H1 (cell line): ENCODE measurements at places on chromosomes 2 and 18.

- DNase-seq = no peak
Measured at GRCh38 chr2:96601382-96602292, 36.5 kb downstream of the KANSL3 start.

- DNase-seq = no peak
Measured at GRCh38 chr2:72173640-72174321, 26.1 kb upstream of the CYP26B1 start.

GRCh38 chr2:36134281-36134680 lies 221.3 kb upstream of the CRIM1 start:
- no peak for DNase-seq

DNA sequence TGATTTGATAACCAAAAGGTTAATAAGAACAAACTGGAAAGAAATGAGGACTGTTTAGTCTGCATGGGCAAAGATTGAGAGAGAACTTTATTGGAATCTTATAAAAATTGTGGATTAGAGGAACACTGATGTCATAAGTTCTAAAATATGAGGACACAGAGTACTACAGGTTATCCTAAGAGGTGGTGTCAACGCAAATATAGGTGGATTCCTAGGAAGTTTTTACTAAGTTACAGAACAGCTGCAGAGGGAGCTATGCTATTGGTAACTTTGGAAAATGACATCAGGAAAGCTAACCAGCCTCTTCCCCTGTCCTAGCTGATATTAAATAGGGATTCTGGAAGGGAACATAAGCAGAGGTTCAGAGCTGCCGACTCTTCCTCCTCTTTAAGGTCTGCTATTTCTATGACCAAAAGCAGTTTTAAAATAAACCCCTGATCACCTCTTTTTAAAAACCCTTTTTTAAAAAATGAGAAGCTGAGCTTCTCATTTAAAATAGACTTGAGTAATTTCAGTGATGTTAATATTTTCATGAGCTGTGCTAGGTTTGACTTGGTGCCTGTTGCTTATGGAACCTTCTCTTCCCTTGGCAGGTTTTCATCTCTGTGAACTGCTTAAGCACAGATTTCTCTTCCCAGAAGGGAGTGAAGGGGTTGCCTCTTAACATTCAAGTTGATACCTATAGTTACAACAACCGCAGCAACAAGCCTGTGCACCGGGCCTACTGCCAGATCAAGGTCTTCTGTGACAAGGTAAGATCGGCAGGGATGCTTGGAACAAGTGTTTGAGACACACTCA lies 34.2 kb downstream of the GRHL1 start:
- no peak for DNase-seq

DNA sequence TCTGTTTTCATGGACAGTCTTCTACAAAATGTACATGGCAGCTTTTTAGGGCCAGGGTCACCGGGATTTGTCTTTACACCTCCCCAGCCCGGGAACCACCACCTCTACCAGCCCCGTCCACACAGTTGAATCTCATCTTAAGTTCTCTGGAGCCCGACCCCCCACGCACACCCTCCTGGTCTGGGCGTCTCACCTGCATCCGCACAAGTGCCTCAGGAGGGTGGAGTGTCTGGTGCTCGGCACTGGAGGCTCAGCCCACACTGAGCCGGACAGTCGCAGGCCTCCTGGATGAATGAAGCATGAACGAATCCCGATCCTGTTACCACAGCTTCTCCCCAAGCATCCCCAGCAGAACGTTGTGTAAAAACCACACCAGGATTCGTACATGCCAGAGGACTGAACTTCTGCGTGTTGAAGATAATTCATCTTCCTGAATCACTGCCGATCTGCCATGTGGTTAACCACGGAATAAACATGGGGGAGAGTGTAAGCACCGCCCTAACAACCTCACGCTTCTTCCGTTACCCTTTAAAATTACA lies 162.0 kb downstream of the RTP5 start:
- peak; percentile 14 for DNase-seq

- no peak for DNase-seq
Measured at GRCh38 chr2:17966798-17967197, 88.3 kb downstream of the KCNS3 start.

DNA sequence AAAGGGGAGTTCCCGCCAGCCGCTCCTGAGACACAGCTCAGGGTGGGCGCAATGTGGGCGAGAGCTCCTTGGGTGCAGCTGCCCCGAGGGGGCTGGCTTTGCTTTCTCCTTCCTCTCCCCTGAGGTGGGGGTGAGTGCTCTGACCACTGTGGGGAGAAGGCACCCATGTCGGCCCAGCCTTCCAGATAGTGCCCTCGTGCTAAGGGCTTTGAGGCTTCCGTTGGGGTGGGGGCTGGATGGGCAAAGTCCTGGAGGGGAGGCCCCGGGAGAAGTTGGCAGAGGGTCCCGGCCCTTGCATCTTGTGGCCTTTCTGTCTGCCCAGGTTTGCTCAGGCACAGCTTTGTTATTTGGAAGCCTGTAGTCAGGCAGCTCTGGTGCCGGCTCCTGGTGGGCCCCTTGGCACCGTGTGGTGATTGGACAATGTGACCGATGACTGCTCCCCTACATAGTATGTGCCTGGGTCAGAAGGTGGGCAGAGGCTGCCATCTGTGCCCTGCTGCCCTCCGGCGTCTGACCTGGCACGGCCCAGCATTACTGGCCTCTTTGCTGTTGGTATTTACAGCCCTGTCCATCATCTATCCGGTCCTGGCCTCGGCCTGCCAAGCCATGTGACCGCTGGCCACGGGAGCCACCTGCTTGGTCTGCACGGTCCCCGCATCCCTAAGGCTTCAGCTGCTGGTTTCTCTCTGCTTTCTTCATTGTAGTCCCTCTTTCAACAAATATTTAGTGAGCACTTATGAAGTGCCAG lies 50.8 kb downstream of the TWIST2 start:
- no peak for DNase-seq

- DNase-seq = no peak
Measured at GRCh38 chr2:118264232-118264990, 176.1 kb downstream of the INSIG2 start.

DNA sequence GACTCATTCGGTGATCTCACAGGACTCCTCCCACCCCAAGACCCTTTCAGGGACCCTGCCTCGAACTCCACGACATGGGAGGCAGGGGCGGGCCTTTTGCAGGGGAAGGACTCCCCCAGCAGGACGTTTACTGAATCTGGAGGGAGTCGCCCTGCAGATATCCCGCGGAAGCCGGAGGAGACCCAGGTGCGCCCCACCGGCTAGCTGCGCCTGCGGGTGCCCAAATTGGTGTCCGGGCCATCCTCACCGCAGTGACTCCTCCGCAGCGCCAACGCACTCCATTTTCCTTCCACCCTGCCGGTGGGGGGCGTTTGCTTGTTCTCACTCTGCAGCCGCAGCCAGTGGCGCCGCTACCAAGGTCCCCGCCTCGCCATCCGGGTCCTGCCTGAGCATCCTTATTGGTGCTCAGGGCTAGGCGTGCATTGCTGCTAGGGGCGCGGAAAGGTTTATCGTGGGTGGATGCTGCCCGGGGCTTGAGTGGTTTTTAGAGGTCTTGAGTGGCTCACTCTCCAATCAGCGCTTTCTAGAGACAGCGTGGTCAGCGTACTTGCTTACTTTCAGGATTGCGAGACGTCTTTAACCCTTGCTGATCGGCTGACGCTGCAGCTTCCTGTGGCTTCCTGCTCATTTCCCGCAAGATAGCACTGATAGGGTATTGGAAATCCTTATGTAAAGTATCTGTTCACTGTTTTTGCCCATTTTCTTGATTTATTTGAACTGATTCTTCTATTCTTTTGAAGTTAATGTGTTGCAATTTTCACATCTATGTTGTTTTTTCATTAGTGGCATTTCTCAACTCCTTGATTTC lies 81.4 kb downstream of the BIN1 start:
- no peak for DNase-seq

DNA sequence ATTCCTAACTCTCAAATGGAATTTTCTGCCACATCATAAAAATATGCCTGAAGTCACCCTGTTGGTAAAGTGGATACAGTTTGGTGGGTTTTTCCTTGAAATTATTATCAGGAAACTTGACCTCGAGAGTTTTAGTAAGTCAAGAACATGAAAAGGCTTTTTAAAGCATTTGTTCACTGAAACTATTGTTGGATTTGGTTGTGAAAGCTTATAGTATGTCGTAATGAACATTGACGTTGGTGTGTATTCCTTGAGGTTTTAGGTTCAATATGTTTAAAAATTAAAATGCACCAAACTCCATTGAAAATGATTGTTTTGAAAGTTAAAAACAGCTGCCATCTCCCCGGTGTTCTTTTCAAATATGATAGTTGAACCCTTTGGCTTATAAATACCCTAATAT lies 30.8 kb downstream of the AOX1 start:
- DNase-seq = no peak

DNA sequence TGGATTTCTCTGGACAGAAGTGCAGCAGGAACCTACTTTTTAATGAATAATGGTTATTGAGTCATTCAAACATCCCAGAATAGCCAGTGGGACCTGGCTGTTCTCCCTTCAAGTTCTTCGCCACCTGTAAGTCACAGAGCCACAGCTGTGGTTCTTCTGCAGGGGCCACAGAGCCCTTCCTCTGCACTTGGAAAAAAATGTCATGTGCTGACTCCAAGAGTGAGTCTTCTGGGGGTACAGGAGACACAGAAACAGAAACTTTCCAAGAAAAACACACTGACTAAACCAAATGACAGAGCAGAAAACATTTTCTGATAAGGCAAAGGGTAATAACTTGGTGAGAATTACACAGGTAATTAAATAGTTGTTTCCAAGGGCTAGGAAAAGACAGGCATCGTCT lies 68.7 kb upstream of the FN1 start:
- no peak for DNase-seq

- DNase-seq = no peak
Measured at GRCh38 chr2:24411488-24412151, 51.3 kb upstream of the ITSN2 start.

GRCh38 chr2:40321016-40321623 lies 130.8 kb downstream of the SLC8A1 start:
- no peak for DNase-seq

GRCh38 chr18:77857678-77858655 lies 608.3 kb downstream of the GALR1 start:
- DNase-seq = no peak

- DNase-seq = no peak
Measured at GRCh38 chr2:239868556-239869181, 156.5 kb downstream of the NDUFA10 start.

DNA sequence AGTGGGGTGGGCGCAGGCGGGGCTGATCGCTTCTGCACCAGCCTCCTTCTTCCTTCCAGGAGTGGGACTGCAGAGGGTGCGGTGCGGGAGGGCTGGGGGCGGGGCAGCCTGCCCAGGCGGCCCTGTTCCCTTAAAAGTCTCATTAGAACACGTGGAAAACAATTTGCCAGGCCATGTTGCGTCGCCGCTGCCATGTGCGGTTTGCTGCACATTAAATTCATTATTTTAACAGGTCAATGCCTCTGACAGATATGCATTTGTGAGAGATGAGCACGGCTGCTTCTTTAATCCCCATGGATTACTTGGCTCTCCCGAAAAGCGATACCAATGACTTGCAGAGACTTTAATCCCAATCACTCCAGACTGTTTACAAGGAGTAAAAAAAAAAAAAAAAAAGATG lies 139.0 kb downstream of the CELF4 start:
- no peak for DNase-seq

- no peak for DNase-seq
Measured at GRCh38 chr2:218755567-218756404, 26.2 kb upstream of the CYP27A1 start.

DNA sequence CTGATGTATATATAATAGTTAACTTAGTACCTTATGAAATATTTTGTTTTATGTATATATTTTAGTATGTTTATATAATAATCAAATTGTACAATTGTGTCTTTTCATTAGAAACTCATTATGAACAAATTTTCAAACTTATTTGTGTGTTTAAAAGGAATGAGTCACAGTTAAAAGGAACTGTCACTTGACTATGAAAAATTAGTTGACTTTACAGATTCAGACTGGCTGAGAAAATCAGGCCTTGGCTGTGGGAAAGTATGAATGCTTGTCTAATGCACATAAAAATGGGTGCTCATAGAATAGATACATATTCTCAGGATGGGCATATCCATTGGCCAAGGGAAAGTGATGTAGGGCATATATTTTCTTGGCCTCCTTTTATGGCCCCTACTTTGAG lies 576.8 kb downstream of the SATB2 start:
- DNase-seq = no peak

GRCh38 chr18:8994603-8995002 lies 107.9 kb upstream of the NDUFV2 start:
- no peak for DNase-seq

- DNase-seq = no peak
Measured at GRCh38 chr18:79483971-79484491, 88.3 kb downstream of the NFATC1 start.

DNA sequence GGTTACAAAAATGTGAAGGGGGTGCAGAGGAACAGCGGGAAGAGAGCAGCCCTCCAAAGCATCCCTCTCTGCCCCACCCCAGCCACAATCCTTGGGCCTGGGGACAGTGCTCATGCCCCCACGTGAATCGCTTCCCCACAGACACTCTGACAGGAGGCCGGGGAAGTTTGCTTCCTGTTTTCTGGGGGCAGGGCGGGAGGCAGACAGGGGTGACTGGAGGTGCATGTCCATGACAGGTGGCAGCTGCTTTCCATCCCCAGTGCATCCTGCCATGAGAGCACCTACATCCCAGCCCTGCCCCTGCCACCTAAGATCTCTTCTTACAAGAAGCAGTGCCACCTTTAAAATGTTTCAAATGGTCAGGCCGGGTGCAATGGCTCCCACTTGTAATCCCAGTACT lies 47.2 kb upstream of the UBE2F start:
- DNase-seq = no peak

- no peak for DNase-seq
Measured at GRCh38 chr18:63336366-63337099, 17.0 kb upstream of the BCL2 start.

GRCh38 chr2:70089220-70089982 lies 2.1 kb downstream of the PCBP1 start:
- DNase-seq = no peak

DNA sequence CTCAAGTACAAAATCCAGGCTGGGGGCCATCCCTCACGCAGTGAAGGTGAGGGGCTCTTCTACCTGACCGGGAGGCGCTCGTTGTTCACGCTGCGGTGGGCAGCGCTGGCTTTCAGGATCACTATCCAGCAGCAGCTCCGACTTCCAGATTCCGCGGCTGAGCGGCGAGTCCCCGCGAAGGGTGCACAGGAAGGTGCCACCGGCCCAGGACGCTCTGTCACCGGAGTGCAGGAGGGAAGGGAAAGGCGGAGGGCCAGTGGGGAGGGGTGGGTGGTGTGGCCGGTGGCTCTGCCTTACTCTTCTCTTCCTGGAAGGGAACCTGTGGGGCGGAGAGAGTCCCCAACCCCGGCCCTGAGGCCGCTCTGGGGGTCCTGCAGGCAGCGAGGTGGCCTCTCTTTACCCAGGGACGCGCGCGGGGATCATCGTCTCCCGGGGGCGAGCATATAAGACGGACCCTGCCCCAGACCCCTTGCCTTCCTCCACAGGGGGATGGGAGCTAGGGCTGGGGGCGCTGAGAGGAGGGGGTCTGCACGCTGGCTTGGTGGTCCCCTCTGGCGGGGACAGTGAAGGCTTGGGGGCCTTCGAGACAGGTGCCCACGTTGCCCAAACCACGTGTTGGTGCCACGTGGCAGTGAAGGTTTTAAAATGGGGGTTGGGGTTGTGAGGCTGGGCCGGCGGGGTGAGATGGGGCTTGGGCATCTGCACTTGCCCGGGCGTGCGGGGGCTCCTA lies 26.9 kb upstream of the HS6ST1 start:
- DNase-seq = no peak

GRCh38 chr2:223956300-223956699 lies 963 bp upstream of the MRPL44 start:
- no peak for DNase-seq

- DNase-seq = no peak
Measured at GRCh38 chr2:75465317-75465984, 95.3 kb downstream of the EVA1A start.

GRCh38 chr2:55732854-55733253 lies 39.2 kb upstream of the PNPT1 start:
- no peak for DNase-seq

GRCh38 chr18:13643261-13643751 lies 83.1 kb downstream of the FAM210A start:
- DNase-seq = no peak
